Omental fat pad (tissue), 4 donors: ENCODE measurements at places on chromosomes 4 and X. TPM values are rescaled to one million over a fixed set of nuclear protein-coding genes. Genes with fewer than 3 reads are reported as not detected.

The CSN1S1 gene
- 2.9 TPM for total RNA-seq

DNA sequence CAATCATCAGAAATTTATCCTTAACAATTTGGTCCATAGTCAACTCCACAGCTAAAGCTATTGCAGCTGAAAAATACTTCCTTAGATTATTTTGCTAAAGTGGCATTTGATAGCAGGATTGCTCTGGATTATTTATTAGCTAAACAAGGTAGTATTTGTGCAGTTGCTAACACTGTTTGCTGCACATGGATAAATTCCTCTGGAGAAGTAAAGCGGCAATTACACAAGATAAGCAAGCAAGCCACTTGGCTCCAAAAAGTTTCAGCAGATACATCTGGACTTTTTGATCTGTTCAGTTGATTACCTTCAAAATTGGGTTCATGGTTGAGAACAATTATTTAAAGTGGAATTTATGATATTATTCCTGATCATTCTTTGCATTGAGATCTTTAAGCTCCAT, 971.5 kb downstream of the C4orf33 start:
- DNase-seq: no peak

- peak; percentile 55 for DNase-seq
These were observed 3.8 kb upstream of the GUCY2F start for GRCh38 chrX:109485470-109486340.

DNA sequence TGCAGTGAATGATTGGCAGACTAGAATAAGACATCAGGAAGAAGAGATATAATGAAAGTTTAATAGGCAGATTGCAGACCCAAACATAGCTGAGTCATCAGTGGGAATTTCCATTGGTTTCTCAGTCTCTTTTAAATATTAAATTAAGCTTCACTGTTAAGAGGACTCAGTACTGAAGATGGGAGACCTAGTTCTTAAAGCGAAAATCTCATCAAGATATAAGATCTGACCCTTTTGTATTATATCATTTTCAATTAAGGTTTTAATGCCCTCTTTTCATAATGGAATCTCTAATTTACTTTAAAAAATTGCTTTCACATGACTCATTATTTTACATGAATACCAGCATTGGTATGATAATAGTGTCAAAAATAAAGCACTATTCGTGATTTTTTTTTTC, 168.9 kb upstream of the ATOH1 start:
- DNase-seq: no peak

DNA sequence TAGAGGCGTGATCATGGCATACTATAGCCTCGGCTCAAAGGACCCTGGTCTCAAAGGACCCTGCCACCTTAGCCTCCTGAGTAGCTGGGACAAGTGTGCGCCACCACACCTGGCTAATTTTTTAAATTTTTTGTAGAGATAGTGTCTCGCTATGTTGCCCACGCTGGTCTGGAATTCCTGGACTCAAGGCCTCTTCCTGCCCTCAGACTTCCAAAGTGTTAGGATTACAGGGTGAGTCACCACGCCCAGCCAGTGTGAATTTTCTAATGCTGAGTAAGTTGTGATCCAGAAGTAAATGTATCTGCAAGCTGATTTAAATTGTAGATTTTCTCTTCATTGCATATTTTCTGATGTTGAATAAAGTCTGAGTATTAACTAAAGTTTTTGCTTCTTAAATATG, 2.6 kb upstream of the ZNF674 start:
- no peak for DNase-seq

DNA sequence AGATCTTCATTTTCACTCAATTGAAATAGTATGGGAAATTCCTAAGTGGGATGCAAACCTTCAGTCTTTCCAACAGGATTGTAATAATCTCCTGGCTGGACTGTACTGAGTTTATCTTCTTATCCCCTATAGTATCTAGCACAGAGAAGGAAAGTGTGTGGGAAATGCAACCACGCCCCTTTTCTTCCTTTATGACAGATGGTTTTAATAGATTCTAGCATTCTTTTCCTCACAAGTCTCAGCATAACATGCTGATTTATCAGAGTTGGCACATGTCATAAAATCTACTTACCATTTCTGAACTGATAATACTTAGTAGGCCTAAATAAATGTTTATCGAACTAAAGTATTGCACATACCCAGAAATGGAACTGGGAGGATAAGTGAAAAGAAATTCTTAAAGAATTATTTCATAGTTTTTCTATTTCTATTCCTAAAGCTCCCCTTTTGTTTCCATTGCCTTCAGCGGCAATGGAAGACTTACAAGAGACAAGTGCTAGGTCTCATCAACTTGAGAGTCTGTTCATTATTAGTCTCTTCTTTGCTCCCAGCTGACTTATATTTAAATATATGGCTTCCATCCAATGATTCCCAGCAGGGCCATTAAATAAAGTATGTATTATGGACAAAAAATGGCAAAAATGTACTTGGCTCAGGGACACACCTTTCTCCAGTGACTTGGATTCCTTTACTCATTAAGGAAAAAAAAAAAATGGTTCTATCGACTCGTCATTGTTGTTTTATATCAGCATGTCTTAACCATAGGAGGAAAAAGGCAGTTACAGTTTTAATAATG, 484.5 kb downstream of the IL1RAPL1 start:
- DNase-seq: no peak

GRCh38 chr4:6888506-6889071, 21.0 kb upstream of the TBC1D14 start:
- no peak for DNase-seq

The MAGED4 gene
- total RNA-seq: 0.84 TPM

DNA sequence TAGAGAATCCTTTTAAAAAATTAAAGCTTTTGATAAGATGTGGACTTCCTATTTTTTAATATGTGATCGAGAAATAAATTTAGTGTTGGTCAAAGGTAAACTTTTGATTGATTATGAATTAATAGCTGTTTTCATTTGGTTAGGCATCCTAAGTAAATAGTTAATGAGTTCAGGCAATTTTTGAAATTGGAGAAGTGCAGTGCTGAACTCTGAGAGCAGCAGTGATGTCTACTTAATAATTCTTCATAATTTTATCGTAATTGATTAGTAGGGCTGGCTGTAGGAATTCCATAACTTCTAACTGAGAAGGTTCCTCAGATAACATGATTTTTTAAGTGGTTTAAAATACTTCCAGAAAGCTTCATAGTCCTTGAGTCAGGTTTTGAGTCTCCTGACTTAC, 1.5 kb downstream of the MND1 start:
- DNase-seq: no peak

The TEX13C gene
- total RNA-seq: not detected

GRCh38 chr4:61442936-61443335, 242.8 kb downstream of the ADGRL3 start:
- no peak for DNase-seq

DNA sequence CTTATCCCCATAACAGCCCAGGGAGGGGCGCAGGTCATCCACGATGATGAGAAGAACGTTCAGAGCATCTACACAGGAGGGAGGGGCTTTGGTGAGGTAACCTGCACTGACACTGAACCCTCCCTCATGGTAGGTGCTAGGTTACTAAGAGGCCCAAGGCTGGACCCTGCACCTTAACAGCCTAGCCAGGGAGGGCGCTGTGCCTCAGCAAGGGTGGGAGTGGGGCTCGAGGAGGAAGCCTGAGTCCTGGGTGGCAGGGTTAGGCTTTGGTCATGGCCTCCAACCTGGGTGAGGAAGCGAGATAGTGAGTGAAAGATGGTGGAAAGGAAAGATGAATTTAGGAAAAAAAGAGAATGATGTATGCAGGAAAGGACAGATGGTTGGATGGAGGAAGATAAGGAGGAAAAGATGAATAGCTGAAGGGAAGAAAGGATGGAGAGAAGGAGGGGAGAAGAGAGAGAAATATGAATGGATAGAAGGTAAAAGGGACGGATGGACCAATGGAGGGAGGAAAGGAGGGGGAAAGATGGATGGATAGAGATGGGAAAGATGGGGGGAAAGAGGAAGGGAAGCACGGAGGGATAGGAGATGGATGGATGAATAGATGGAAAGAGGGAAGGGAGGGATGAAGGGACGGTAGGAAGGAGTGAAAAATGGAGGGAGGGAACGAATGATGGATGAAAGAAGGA, 736 bp downstream of the IDS start:
- DNase-seq: no peak

The USP17L13 gene
- total RNA-seq: not detected

DNA sequence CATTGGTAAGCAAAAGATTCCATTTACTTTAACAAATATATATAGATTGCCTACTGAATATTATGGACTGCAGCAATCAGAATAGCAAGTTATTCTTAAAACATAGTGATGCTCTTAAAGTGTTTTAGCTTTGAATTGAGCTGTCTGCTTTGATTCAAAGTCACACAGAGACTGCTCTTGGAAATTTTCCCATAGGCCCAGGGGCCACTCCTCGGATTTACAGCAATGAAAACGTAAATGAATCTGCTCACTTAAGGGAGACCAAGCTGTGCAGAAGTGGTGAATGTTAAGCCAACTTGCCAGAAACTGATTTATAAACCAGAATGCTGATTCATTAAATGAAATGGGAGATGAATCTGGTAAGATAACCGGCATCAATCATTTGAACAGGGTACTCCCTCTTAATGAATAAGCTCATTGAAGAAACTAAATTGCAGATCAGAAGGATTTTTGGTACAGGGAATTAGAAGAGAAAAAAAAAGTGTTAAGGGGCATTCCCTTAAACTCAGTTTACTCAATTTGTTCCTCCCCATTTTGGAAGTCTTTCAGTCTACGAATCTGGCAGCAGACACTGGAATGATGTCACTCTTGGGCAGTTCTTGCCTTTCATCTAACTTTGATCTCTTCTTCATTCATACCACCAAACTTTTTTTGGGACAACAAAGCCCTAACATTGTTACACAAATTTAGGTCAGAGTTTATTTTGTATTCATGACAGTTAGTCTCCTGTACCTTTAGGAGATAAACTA, 363.3 kb upstream of the MAGEB2 start:
- DNase-seq: no peak

DNA sequence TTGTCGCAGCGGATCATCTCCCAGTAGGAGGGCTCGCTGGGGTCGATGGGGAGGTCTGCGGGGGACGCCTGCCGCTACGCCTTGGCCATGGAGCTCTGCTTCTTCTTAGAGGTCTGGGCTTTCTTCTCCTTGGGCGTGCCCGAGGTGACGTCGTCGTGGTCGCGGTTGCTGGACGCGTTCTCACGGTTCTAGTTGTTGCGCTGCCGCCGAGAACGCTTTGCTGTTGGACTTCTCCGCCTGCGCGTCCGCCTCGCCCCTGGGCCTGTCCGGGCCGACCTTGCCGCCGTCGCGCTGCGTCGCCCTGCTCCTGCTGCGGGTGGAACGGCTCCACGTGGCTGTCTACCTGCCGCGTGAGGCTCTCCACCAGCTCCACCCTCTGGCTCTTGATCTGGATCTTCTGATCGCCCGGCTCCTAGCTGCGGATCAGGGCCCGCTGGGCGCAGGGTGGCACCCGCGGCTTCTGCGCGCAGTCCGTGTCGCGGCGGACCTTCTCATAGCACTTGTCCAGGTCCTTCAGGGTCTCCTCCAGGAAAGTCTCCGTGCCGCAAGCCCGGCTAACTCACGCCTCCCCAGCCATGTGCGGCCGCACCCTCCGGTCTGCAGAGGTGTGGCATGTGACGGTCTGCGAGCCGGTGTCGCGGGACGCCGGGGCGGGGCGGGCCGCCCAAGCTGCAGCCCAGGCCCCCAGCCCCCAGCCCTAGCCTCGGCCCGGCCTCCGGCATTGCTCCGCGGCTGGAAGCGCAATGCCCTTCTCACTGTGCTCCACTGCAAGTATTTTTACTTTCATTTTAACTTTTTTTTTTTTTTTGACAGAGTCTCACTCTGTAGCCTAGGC, 40.5 kb upstream of the OGT start:
- no peak for DNase-seq

DNA sequence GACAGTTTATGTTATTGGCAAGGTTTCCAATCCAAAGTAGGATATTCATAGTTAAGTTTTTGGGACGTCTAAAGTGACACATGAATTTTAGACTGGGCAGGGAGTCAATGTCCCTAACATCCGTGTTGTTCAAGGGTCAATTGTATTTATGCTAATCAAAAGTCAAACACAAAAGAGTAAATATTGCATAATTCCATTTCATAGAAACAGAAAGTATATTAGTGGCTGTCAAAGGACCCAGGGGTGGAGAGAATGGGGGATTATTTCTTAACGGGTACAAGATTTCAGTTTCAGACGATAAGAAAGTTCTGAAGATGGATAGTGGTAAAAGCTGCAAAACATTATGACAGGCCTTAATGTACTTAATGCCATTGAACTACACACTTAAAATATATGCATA, 971.8 kb upstream of the AGA start:
- DNase-seq: no peak

DNA sequence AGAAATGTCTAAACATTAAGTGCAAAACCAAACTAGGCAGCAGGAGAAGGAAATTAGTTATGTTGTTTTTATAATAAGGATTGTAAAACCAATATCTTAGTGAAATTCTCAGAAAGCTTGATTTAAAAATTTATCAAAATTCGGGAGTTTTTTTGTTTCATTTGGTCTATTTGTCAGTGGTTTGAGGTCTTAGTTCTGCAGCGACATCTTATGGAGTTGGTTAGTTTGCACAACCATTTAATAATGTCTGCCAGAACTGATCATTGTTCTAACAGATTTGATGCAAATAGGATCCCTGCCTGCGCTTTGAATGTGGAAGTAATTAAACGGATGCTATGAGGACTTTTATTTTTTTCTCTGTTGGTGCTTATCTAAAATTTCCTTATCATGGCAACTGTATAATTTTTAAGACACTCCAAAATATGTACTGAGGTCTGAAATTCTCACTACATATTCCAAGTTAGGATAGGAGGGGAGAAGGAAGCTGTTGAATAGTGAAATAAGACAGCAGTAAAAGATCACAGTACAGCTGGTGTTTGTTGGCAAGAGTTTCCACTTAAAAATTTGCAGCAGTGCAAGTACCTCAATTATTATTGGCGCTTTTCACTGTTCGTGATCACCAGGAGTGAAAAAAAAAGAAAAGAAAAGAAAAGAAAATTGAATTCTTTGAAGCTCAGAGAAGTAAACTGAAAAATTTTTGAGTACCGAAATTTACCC, 2521.4 kb downstream of the ARAP2 start:
- DNase-seq: no peak

DNA sequence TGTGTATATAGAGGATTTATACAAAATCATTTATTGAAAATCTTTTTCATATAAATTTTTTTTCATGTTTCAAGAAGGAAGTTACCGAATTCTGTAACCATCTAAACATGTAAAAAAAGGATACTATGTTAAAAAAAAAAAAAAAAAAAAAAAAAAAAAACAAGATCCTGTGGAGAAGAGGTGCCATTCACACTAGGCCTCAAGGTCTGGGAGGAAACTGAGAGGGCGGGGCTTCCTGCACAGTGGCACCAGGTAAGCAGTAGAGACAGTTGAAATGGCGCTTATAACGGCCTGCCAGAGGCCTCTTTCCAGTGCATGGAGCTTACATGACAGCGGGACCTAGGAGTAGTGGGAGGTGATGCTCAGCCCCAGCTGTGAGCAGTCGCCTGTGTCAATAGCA, 17.5 kb downstream of the TRAPPC2 start:
- no peak for DNase-seq

The FAM149A gene
- 7.7 TPM for total RNA-seq
